ENCODE measurements at places on chromosomes 3 and 15.

- no peak for DNase-seq
Measured at GRCh38 chr15:65888981-65889380, 19.7 kb downstream of the RAB11A start.

DNA sequence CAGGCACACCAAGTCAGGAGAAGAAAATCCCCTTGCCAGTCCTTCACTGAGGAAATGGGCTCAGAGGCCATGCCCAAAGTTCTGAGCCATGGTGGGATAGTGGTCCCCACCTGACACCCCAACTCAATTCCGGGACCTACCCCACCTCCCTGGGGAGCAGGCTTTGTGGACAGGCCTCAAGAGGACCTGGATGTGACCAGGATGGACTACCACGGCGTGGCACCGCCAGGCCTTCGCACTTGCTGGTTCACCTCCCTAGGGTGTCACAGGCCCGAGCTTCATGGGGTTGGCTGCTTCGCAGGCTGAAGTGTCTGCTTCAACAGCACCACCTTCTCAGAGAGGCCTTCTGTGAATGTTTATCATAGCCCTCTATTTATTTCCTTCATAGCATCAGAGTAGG lies 31.7 kb downstream of the POC1A start:
- no peak for DNase-seq

DNA sequence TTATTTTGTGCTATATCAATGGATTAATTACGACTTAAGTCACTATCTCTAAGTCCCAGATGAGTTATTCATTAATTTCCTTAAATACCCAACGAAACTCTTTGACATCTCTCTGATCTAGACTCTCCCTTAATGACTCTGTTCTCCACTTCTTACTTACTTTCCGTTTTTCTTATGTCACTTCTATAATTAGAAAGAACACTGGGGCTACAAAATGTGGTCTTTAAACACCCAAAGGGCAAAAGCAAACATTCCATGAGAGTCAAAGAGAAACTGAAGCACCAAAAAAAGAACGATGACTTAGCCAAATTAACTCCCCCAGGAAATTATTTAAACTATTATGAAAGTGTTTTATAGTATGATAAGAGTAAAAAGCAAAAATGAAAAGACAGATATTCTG lies 166.4 kb upstream of the UBE2E2 start:
- DNase-seq, result no peak

DNA sequence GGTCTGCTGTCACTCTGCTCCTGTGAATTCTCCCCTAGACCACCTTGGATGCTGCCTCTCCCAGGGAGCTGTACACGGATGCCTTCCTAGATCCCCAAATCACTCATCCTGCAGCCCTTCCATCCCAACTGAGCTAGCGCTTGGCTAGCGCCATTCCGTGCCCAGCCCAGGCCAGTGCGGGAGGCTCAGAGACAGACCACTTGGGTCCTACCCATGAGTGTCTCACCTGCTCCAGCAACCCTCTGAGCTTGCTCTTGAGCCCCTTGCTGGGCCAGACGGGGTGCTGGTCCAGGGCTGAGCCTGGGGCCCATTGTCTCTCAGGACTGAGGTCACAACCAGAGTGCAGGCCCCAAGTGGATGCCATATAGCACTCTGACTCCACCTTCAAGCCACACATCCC lies 17.7 kb downstream of the SH2D7 start:
- no peak for DNase-seq

DNA sequence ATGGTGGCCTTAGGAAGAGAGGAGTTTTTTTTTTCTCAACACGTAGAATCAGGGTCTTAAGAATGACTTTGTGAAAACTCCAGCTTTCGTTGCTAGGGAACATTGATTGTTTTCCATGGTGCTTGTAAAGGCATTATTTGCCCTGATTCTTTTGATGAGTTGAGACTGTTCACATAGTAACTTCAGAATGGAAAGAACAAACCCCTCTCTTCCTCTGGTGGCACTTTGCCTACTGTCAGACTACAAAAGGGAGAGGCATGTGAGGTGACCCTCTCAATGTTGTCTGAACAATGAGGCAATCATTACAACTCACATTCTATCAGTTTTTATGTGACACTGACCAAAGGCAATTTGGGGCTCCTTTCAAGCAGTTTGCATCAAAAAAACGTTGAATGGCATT lies 477.8 kb downstream of the FGF12 start:
- no peak for DNase-seq

GRCh38 chr15:91357011-91357410 lies 257.0 kb downstream of the SV2B start:
- no peak for DNase-seq

DNA sequence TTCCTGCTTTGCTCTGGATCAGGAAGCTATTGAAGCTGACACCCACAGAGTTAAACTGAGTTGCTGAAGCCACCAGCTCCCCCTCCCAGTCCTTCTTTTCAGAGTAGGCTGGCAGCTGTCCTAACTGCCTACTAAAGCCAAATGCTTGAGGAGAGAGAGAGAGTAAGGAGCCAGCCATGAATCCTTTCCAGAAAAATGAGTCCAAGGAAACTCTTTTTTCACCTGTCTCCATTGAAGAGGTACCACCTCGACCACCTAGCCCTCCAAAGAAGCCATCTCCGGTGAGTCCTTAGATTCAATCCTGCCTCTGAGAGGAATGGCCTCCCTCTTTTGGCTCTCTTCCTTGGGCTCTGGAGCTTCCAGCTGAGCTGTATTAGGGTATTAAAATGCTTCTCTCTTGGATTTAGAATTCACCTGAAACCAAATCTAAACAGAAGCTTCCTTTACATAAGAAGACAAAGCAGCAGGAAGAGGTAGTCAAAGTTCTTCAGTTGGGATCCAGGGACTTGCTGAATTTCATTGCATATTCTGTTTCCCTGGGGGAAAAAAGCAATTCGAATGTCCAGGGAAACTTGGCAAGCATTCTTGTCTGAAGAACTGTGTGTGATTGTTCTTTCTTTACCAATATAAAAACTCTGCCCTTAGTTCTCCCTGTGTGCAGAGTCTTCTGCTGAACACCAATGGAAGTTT lies at the start of gene SLC15A2:
Gene SLC15A2 (plus strand): TSS at position 101 of the 690 bp plus-strand sequence. CDS start 76 bp downstream, at position 177.
- peak; percentile 27 for DNase-seq

DNA sequence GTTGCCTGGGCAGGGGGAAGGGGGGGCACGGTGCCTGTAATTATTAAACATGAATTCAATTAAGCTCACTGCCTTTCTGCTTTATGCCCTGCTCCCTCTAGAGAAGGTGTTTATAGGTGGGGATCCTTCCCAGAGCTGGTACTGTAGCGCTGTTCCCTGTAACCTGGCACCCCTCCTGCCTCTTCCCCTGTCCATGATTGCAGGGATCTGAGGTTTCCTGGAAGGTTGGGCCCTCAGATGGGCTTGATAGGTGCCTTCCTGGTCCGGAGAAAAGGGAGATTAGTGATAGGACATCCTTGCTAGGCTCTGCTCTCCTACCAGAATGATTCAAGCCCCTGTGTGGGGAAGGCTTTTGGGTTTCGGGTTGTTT lies 2.1 kb upstream of the FAM131A start:
- no peak for DNase-seq

GRCh38 chr15:97941572-97941971 lies 18.9 kb upstream of the ARRDC4 start:
- no peak for DNase-seq

DNA sequence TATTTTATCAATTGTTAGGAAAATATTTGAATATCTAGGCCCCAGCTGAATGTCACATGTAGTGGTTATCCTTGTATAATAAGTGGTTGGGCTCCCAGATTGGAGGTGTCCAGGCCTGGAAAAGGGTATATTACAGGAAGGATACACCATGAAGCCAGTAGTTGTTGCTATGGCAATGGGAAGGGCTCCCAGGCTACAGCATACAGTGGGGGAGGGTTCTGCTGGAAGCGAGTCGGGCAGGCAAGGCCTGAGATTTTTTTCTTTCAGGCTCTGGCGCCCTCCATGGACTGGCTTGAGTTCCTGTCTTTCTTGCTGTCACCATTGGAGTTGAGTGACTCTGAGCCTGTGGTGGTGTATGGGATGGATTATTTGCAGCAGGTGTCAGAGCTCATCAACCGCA lies 8.9 kb downstream of the ECE2 start:
- no peak for DNase-seq

DNA sequence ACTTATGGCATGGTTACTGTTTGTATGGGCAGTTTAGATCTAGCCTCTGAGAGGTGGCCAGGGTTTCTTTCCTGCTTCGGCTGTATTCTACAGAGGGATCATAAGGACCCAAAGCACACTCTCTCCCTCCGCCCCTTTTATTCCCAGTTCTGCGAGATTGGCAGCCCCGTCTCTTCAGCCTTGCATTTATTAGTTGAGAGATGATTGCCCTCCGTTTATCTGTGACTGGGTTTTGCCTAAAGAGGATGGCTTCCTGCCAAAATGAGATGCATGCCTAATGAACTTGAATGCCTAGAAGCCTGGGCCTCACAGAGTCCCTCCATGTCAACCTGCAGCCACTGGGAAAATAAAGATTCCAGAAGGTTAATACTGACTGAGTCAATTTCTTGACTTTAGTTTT lies 97.1 kb upstream of the CHL1 start:
- no peak for DNase-seq

DNA sequence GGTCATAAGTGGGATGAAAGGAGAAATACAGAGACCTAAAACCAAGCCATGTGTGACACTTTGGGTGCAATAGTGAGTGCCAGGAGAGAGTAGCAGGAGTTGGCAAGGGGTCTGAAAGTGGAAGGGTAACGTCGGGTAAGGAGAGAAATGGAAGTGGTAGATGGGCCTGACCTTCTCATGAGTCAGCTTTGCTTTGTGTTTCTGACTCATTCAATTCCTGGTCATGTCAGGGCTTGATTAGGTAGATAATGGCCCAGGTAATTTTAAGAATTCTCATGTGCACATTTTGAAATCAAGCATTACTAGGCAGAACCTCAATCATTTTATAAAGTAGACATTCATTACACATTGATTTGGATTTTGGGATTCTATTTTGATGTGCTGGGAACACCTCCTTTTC lies 262.5 kb downstream of the SOX2 start:
- no peak for DNase-seq

DNA sequence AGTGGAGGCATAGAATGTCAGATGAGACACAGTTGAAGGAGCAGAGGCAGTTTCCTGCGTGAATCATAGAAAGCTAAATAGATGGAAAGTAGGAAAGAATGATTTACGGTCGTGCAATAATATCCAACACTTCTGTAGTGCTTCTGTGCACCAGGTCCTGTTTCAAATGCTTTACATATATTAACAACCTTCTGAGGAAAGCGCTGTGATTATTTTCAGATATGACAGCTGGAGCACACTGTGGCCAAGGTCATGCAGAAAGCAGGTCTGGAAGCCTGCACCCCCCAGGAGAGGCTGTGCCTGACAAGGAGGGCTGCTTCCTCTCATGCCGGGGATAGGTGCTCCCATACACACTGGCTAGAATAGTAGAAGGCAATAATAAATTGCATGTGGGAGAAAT lies 104.5 kb downstream of the CHRNA7 start:
- no peak for DNase-seq

GRCh38 chr3:107294117-107294516 lies 83.1 kb upstream of the CCDC54 start:
- no peak for DNase-seq

DNA sequence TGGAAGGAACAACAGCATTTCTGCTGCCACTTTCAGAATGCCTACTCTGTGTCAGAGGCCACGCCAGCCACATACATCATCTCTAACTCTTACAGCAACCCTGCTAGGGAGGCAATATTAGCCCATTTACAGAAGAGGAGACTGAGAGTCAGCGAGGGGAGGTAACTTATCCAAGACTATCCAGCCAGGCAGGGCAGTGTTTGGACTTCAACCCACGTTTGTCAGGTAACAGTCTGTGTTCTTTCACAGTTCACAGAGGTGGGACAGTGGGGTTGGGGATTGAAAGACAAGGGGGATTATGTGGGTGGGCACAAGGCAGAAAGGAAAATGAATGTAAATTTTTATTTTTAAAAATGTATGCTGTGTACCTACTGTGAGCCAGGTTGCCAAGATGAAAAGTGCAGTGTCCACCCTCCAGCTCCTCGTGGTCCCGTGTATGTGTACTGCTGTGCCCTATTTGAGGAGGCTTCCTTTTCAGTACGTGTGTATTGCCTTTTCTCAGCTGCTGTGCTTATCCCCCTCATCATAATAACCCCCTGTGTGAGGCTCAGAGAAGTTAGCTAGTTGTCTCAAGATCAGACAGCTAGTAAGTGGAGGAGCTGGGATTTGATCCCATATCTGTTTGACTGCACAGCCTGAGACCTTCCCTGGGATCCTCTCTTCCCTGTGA lies 16.5 kb upstream of the ATP2B2 start:
- DNase-seq, result no peak

DNA sequence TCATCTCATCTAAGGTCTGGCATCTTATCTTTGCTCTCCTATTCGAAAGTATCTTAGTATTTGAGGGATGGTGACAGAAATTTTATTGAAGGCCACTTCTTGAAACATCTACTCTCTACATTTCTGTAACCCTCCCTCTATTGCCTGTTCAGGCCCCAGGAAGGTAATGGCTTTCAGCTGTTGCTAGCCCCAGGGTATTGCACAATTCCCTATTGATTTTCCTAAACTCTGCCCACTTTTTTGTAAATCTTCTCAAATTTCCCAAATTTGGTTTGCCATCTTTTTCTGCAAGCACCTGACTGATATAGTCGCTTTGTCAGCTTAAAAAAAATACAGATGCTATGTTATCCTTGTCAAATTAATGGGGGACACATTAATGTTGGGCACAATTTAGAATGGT lies 242.1 kb downstream of the RAP2B start:
- DNase-seq, result no peak

DNA sequence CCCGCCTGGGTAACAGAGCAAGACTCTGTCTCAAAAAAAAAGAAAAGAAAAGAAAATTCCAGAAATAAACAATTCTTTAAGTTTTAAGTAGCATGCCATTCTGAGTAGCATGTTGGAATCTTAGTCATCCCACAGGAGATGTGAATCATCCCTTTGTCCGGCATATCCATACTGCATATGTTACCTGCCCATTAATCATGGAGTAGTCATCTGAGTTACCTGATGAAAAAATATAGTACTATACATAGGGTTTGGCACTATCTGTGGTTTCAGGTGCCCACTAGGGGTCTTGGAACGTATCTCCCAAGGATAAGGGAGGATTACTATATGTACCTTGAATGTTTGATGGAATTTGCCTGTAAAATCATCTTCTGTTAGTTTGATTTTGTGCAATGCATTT lies 6.3 kb upstream of the CCR4 start:
- no peak for DNase-seq

GRCh38 chr3:27456554-27456953 lies 27.6 kb downstream of the SLC4A7 start:
- DNase-seq, result no peak

DNA sequence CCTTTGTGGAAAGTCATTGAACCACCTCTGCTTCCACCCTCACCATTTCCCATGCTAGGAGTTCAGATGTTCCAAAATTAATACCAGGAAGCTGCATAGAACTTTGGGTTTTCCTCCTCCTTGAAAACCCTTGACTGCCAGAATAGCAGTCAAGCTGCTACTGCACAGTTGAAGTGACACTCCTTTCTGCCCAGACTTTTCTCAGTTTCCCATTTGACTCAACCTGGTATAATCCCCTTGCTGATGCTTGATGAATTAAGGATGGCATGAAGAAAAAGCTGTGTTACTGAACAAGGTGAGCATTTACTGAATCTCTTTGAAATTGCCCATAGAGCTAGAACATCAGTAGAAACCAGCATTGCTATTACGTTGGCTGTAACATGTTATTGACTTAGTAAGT lies 286.0 kb downstream of the EDEM1 start:
- no peak for DNase-seq

- DNase-seq, result no peak
Measured at GRCh38 chr3:196414469-196414868, 17.8 kb downstream of the UBXN7 start.
